Naive thymus-derived CD4-positive, alpha-beta T cell (primary cell): ENCODE measurements at places on chromosomes 3 and 15.
A peak's percentile ranks its signal among the peaks of the same experiment; 100 is the strongest.

DNA sequence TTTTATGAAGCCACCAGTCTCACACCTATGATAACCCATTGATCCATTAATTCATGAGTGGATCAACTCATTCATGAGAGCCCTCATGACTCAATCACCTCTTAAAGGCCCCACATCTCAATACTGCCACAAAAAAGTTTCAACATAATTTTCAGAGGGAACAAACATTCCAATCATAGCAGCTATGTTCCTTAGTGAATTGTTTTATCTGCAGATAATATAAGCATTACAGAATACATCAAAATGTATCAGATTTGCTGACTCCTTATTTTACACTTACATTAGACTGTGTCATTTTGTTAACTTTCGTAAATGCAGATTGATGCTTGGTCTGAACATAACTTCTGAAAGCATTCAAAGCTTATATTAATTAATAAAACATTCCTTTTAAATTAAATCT is 155.3 kb upstream of the MBNL1 start:
- H3K27me3 ChIP-seq: no peaks in the 10 kb centered on the region
- no peaks in the 10 kb centered on the region for H3K36me3 ChIP-seq
- H3K4me1 ChIP-seq: no peaks in the 10 kb centered on the region

DNA sequence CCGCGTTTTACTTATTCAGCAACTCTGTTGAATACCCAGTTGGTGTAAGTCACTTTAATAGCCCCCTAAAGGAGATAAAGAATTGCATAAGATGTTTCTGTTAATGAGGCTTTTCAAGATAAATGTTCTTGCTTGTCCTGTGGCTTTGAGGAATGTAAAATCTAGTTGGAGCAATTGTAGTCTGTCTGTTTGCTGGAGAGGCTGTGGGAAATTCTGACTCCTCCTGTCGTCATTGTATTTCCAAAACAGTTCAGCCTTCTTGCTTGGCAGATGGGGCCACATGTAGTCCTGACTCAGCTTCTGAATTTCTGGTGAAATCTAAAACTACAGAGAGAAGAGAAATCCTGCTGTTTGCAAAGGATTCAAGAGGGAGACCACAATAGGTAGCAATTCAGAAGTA is 114.4 kb downstream of the RYR3 start:
- H3K4me1 ChIP-seq: no peaks in the 10 kb centered on the region
- DNase-seq: no peak
- no peaks in the 10 kb centered on the region for H3K27me3 ChIP-seq
- H3K4me3 ChIP-seq: no peak overlapping the region

GRCh38 chr15:59997070-59997701 is 6.9 kb upstream of the FOXB1 start:
- H3K36me3 ChIP-seq: no peaks in the 10 kb centered on the region
- no peak overlapping the region for H3K4me3 ChIP-seq
- peaks cover 41% of the 10 kb centered on the region for H3K27me3 ChIP-seq
- H3K27ac ChIP-seq: no peak overlapping the region

- no peak for DNase-seq
- peaks cover 72% of the 10 kb centered on the region for H3K36me3 ChIP-seq
- no peaks in the 10 kb centered on the region for H3K27me3 ChIP-seq
- H3K4me3 ChIP-seq: no peak overlapping the region
- H3K27ac ChIP-seq: no peak overlapping the region
- no peaks in the 10 kb centered on the region for H3K4me1 ChIP-seq
These were observed 33.5 kb downstream of the PLXNA1 start for GRCh38 chr3:127016461-127016860.

- H3K4me1 ChIP-seq: no peaks in the 10 kb centered on the region
- no peak for DNase-seq
- no peaks in the 10 kb centered on the region for H3K36me3 ChIP-seq
- H3K4me3 ChIP-seq: no peak overlapping the region
- no peak overlapping the region for H3K27ac ChIP-seq
These were observed 8.5 kb downstream of the NR2F2 start for GRCh38 chr15:96338766-96339618.

DNA sequence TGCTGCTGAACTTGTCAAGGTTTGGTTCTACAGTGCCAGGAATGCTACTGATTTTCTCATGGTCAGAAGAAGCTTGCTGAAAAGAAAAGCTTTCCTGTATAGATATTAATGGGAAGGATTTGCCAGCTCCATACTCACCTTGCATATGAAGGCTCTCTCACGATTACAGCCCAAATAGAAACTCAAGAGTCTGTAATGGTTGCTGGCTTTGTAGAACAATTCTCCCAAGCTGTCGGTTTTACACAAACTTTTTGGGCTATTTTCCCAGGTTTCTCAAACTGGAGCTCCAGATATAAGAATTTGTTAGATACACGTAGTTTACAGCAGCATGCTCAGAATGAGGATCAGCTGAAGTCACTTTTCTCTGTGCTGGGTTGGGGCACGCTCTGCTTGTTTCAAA is 30.1 kb upstream of the LRRC3B start:
- no peak overlapping the region for H3K27ac ChIP-seq
- DNase-seq: no peak
- H3K36me3 ChIP-seq: no peaks in the 10 kb centered on the region
- no peak overlapping the region for H3K4me3 ChIP-seq
- no peaks in the 10 kb centered on the region for H3K27me3 ChIP-seq

DNA sequence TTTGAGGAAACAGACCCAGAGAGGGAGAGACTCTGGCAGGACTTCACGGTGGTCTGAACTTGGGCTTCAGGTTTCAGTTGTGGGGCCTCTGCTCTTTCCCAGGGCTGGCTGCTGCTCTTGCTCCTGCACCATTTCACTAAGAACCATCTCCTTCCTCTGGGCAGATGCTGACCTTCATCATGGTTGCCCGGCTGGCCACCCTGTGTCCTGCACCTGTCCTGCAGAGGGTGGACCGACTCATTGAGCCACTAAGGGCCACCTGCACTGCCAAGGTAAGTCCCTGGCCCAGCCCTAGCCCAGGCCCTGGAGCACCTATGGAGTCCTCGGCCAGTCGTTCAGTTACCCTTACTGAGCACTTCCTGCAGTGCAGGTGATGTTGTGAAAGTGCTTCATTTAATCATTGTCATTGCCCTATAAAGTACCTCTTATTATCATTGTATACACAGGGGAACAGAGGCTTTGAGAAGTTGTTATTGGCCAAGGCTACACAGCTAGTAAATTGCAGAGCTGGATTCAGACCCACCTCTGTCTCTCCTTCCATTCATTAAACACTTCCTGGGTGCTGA is 10.0 kb downstream of the RPL32 start:
- peaks cover 54% of the 10 kb centered on the region for H3K36me3 ChIP-seq
- H3K27ac ChIP-seq: peak overlapping the region; percentile 20
- no peak for DNase-seq
- no peaks in the 10 kb centered on the region for H3K4me1 ChIP-seq

DNA sequence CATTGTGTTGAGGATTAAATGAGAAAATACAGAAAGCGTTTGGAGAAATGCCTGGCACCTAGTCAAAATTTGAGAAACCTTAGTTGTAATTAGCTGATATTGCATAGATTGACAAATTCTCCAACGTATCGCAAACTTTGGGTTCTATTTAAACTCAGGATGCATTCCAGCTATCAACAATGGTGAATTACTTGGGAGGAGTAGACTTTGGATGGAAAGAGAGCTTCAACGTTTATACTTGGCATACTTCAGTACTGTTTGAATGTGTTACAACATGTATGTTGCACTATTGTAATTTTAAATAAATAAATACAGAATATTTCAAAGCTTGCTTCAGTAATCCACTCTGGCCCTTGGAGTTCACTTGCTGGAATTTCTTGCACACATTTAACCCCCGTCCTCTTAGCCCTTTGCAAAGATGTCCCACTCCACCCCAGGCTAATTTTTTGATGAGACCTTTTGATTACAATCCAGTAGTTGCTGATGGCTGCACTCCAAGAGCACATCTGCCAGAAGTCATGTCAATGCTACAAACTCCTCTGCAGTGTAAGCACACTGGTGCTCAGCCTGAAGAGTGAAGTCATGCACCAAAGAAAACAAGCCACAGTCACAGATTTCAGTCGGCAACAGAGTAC is 4.7 kb upstream of the DIS3L start:
- no peak overlapping the region for H3K4me3 ChIP-seq
- no peak overlapping the region for H3K27ac ChIP-seq
- DNase-seq: no peak
- no peaks in the 10 kb centered on the region for H3K27me3 ChIP-seq
- H3K4me1 ChIP-seq: peaks cover 23% of the 10 kb centered on the region
- H3K36me3 ChIP-seq: no peaks in the 10 kb centered on the region

DNA sequence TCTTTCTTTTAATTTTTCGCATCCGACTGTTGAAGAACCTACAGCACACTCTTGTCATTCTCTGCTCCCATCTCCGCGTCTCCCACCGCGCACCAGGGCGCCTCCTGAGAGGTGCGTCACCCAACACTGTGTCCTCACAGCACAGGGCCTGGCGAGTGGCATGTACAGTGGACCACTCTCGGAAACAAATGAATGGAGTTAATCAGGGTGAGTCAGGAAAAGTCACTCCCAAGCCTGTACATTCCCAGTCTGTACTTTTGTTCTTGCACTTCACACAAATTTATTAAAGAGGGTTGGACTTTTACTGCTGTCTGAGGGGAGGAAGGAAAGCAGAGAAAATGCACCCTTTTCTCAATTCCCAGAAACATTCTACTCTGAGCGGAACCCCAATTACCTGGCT is 625 bp downstream of the COL6A6 start:
- no peaks in the 10 kb centered on the region for H3K36me3 ChIP-seq
- no peak for DNase-seq
- no peak overlapping the region for H3K4me3 ChIP-seq
- H3K27me3 ChIP-seq: no peaks in the 10 kb centered on the region
- H3K27ac ChIP-seq: no peak overlapping the region

GRCh38 chr15:77031376-77032050 is 36.6 kb downstream of the PSTPIP1 start:
- peaks cover 97% of the 10 kb centered on the region for H3K36me3 ChIP-seq
- no peak overlapping the region for H3K27ac ChIP-seq
- DNase-seq: no peak
- H3K4me1 ChIP-seq: no peaks in the 10 kb centered on the region
- H3K4me3 ChIP-seq: no peak overlapping the region

DNA sequence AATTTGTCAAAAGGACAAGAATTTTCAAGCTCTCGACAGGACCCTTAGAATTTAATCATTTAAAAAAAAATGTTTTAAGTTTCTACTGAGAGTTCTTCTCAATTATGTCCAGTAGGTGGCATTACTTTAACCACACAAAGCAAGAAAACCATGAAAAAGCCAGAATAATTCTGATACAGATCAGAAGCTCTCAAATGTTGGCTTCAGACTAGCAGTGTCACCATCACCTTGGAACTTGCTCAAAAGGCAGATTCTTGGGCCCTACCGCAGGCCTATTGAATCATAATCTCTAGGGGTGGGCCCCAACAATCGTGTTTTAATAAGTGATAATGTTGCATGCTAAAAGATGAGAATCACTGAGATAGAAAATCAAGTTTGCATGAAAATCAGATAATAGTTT is 99.5 kb upstream of the KCNMB2 start:
- no peaks in the 10 kb centered on the region for H3K36me3 ChIP-seq
- H3K27ac ChIP-seq: no peak overlapping the region
- H3K27me3 ChIP-seq: no peaks in the 10 kb centered on the region
- DNase-seq: peak; percentile 1
- H3K4me1 ChIP-seq: no peaks in the 10 kb centered on the region

GRCh38 chr15:67140078-67140833 is 74.9 kb downstream of the SMAD3 start:
- no peak for DNase-seq
- no peak overlapping the region for H3K4me3 ChIP-seq
- H3K27me3 ChIP-seq: no peaks in the 10 kb centered on the region
- peaks cover 24% of the 10 kb centered on the region for H3K4me1 ChIP-seq
- no peak overlapping the region for H3K27ac ChIP-seq
- H3K36me3 ChIP-seq: no peaks in the 10 kb centered on the region

- no peaks in the 10 kb centered on the region for H3K36me3 ChIP-seq
- no peak overlapping the region for H3K4me3 ChIP-seq
- H3K4me1 ChIP-seq: no peaks in the 10 kb centered on the region
- no peak overlapping the region for H3K27ac ChIP-seq
These were observed 489.4 kb upstream of the IL12A start for GRCh38 chr3:159499031-159499793.

- no peak overlapping the region for H3K4me3 ChIP-seq
- no peak for DNase-seq
These were observed 121.7 kb downstream of the LIPC start for GRCh38 chr15:58553365-58553918.

DNA sequence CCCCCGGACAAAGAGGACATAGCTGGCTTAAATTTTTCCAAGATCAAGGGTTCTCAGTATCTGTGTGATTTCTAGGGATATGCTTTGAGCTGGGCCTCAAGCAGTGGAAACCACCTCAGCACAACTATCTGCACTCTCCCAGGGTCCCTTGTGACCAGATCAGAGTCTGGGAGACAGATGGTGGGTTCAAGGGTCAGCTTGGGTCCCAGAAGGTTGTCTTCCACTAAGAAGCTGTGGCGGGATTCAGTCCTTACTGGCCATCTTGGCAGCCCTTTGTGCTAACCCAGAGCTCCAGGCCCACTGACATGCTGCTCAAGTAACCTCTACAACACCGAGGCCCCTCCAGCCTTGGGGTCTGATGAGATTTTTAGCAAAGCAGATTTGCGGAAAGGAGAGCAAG is 2.7 kb downstream of the INSYN1 start:
- no peak overlapping the region for H3K27ac ChIP-seq
- no peak overlapping the region for H3K4me3 ChIP-seq
- no peaks in the 10 kb centered on the region for H3K27me3 ChIP-seq
- H3K4me1 ChIP-seq: no peaks in the 10 kb centered on the region
- no peaks in the 10 kb centered on the region for H3K36me3 ChIP-seq
- no peak for DNase-seq

DNA sequence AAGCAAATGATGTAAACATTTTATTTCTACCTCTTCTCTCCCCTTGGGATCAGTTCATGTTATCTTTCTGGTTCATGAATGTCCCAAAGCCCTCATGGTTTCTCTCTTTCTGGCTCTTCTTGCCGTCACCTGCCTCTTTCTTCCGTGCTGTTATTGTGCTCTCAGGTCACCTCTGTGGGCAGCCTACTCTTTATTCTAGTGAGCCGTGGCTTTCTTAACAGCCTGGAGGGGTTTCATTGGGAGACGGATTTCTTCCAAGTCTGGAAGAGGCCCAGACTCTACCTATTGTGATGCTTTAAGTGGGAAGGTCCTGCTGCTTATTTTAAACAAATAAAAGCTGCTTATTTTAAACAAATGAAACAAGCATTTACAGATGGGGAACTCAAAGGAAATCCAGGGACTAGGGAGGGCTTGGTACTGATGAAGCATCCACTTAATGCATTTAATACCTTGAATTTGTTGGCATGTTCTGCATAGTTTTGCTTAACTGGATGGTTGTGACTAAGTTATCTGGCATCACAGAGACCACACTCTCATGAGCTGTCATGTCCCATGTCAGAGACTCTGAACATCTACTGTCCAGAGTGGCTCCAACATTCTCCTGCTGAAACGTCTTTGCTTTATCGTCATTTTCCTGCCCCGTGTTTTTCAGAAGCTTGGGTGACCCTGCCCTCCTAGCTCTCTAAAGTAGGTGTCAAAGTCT is 443.3 kb downstream of the GABRG3 start:
- H3K4me3 ChIP-seq: no peak overlapping the region
- H3K4me1 ChIP-seq: no peaks in the 10 kb centered on the region
- no peak for DNase-seq
- no peaks in the 10 kb centered on the region for H3K36me3 ChIP-seq

- no peaks in the 10 kb centered on the region for H3K27me3 ChIP-seq
- H3K36me3 ChIP-seq: no peaks in the 10 kb centered on the region
- H3K27ac ChIP-seq: no peak overlapping the region
- H3K4me1 ChIP-seq: no peaks in the 10 kb centered on the region
- no peak overlapping the region for H3K4me3 ChIP-seq
These were observed 424.1 kb upstream of the TPM1 start for GRCh38 chr15:62618432-62618831.
